Stimulated activated naive B cell treated with anti-CD40 and anti-IgM and Interleukin-4, amounts not matched to agents 10 μg/mL and 1 μg/mL and 100 μg/mL, for 72 hours (primary cell): ENCODE measurements at places on chromosomes 2 and 18.

GRCh38 chr2:83850071-83850725, 608.9 kb downstream of the SUCLG1 start:
- no peak for DNase-seq

GRCh38 chr18:37252854-37253393, 312.7 kb downstream of the CELF4 start:
- DNase-seq: no peak

DNA sequence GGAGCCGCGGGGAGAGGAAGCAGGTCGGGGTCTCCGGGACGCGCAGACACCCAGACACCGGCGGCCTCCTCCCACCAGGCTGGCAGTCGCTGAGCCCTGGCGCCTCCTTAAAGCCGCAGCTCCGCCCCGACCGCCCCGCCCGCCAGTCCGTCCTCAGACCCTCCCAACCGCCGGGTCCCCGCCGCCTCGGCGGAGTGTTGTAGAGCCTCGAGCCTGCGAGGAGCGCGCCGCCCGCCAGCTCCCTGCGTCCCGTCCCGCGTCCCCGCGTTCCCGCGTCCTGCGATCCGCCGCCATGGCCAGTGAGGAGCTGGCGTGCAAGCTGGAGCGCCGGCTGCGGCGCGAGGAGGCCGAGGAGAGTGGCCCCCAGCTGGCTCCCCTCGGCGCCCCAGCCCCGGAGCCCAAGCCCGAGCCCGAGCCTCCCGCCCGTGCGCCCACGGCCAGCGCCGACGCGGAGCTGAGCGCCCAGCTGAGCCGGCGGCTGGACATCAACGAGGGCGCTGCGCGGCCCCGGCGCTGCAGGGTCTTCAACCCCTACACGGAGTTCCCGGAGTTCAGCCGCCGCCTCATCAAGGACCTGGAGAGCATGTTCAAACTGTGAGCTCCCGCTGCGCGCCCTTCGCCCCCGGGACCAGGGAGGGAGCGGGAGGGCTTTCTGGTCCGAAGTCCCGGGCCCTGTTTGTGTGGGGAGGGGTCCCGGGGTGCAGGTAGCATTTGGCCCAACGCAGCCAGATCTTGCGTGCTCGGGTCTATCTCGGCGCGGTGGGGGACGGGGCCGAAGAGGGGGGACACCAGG, at the start of gene EFHD1:
TSS of gene EFHD1 (plus strand) at position 192 of the 793 bp plus-strand sequence. CDS start at position 293, 101 bp downstream.
- peak; percentile 17 for DNase-seq

- no peak for DNase-seq
These were observed 7.5 kb upstream of the SCLY start for GRCh38 chr2:238053191-238053776.

DNA sequence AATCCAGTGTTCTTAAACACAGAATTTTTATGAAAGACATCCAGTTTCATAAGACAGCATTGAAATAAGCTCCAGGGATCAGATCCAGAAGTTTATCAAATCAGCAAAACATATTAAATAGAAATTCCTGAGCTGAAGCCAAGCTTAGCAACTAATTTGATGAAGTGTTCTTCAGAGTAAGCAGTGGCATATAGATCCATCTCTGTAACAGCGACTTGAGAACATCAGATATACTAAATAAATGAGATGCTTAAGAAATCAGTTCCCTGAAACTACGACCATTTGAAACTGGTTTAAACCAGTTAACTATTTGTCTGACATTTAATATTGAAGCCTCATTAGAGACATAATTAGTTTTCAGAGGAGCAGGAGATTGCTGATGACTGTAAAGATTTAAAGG, 34.1 kb downstream of the PPP1R1C start:
- DNase-seq: no peak

DNA sequence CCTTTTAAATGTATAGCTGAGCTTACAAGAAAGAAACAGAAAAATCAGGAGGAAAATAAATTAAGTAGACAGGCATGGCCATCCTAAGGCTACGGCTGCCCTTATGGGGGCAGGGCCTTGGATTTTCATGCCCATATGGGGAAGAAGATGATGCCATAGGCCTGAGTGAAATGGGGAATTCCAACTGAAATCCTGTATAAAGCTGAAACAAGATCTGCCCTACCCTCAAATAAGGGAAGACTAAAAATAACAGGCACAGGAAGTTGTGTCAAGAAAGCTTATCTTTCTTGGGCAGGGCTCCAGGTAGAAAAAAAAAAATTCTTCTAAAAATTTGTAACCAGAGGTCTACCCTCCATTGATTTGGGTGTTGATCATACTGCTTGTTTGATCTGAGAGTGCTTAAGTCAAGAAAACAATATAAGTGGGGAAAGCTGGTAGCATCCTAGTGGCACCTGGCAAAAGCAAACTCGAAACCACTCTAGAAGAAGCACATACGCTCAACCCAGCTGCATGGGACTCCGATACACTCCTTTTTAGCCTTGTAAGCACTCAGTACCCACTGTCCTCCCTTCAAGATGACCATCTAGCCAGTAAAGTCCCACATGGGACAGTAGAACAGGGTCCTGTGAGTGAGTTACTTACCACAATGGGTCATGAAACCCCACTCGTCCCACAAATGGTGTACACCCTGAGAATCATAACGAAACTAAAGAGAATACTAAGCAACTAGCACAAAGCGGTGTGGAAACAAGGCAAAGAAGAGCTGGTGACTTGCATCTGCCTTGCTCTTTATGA, 22.3 kb downstream of the DNAH7 start:
- no peak for DNase-seq

GRCh38 chr2:191862156-191862775, 15.4 kb upstream of the CAVIN2 start:
- no peak for DNase-seq

DNA sequence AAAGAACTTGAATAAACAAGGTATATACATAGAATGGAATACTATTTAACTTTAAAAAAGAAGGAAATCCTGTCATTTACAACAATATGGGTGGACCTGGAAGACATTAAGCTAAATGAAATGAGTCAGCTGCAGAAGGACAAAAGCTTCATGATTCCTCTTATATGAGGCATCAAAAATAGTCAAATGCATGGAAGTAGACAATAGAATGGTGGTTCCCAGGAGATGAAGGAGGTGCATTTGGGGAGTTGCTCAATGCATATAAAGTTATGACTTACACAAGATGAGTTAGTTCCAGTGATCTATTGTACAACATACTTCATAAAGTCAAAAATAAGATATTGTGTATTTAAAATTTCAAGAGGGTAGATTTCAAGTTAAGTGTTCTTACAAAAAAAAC, 426.1 kb upstream of the UBE2E3 start:
- no peak for DNase-seq

GRCh38 chr2:219459460-219460311, 25.0 kb downstream of the SPEG start:
- DNase-seq: no peak

DNA sequence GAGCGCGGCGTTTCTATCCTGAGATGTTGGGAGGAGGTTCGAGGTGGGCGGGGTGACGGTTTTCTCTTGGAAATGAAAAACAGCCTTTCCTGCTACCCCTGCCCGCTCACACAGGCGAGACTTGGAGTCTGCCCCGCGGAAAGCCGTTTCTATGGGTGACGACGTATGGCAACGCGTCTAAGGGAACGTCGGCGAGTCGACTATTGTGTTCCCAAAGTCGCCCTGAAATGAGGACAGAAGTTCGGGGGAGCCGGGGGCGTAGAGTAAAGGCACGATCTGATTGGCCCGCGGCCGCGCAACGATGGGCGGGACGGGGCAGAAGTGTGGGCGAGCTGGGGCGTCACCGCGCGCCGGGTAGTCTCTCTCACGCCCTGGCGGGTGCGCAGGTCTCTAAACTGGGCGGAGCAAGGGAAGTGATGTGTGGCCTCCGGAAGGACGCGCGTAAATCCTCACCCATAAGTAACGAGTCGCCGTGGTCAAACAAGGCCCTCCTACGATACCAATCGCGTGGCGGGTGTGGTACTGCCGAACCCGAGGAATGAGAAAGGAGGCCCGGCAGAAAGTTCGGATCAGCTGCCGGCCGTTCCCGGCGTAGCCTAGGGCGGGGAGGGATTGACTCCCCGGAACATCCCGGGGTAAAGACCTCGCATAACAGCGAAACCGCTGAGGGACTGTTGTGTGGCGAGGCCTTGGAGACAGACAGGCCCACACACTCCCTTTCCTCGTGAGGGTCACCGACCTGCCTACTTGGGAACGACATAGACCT, 89.6 kb downstream of the FAM161A start:
- DNase-seq: peak; percentile 99

- DNase-seq: no peak
These were observed 16.9 kb upstream of the COL6A3 start for GRCh38 chr2:237430861-237431260.

GRCh38 chr2:164388511-164388910, 232.8 kb downstream of the GRB14 start:
- DNase-seq: no peak

DNA sequence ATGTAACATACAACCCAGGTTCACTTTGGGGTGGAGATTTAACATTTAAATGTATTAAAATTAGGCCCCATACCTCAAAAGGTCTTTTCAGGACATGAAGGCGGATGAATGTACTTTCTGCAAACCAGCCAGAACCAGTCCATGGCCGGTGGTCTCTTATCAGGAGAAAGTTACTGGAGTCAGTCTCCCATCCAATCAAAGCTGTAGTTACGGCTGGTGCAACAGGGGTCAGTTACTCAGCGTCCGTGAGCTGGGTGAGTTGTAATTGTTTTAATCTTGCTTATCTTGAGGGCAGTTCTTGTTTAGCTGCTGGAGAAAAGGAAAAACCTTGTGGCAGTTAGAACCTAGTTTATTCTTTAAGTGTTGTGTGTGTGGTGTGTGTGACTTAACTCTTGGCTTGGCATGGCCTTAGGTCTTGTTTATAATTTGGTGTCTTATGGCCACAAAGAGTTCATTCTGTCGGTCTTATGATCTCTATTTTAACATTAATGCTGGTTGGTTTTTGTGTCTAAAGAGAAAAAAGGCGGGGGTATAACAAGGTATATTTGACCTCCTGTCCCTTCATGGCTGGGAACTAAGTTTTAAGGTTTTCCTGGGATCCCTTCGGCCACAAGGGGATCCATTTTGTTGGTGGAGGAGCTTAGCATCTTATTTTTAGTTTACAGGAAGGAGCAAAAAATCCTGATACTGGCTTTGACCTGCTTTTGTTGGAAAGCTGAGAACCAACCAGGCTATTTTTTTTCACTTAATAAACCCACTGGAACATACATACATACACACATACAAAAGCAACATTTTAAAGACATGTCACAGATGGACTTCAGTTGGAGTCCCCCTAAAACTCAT, 143.5 kb upstream of the NCK2 start:
- DNase-seq: no peak

GRCh38 chr18:5720132-5720531, 175.2 kb downstream of the TMEM200C start:
- no peak for DNase-seq

DNA sequence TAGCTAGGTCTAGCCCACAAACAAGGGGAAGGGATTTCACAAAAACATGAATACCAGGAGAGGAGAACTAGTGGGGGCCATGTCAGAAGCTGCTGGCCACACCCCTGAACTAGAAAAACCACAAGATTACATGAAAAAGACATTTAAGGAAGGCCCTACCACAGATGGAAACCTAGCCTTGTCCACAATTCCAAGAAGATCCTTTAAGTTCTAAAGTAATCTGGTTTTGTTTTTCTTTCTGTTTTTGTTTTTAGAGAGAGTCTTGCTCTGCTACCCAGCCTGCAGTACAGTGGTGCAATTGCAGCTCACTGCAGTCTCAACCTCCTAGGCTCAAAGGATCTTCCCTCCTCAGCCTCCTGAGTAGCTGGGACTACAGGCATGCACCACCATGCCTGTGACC, 34.2 kb upstream of the CAB39 start:
- DNase-seq: no peak

GRCh38 chr2:21251216-21251980, 127.6 kb downstream of the TDRD15 start:
- no peak for DNase-seq

GRCh38 chr2:205858881-205859441, 176.7 kb downstream of the NRP2 start:
- DNase-seq: peak; percentile 29

DNA sequence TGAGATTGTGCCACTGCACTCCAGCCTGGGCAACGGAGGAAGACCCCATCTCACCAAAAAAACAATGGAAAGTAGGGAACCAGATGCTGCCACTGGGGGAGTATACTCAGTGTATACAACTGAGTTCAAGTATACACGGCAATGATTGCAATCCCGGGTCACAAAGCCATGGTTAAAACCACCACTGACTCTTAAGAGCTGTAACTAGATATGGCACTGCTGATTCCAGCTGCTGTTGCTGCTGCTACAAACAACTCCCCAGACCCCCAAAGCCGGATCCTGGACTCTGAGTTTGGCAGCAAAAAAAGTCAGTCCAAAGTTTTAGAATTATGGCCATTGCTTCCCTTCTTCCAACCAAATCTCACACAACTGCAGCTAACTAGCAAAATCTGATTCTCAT, 43.7 kb upstream of the COX7A2L start:
- DNase-seq: no peak

DNA sequence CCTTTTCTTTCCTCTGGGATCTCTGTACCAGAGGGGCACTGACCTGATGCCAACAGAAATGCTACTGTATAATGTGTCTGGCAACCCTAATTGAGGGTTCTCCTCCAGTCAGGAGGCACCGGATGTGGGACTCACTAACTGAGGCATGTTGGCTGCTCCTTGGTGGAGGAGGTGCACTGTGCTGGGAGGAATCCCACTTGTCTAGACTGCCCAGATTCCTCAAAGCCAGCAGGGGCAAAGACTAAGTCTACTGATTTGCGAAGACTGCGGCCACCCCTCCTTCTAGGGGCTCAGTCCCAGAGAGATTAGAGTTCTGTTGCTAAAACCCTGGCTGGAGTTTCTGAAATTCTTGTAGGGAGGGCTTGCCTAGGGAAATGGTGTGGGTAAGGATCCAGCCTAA, 1192.1 kb downstream of the DPP10 start:
- no peak for DNase-seq

- no peak for DNase-seq
These were observed 29.9 kb upstream of the STK39 start for GRCh38 chr2:168277276-168277675.
